ENCODE measurements at places on chromosomes 5 and 9.

- DNase-seq: peak; percentile 77
These were observed 15.5 kb downstream of the AKNA start for GRCh38 chr9:114371973-114372917.

GRCh38 chr5:35151146-35151920 lies 79.0 kb downstream of the PRLR start:
- no peak for DNase-seq

GRCh38 chr9:86181379-86182315 lies 77.8 kb downstream of the C9orf153 start:
- no peak for DNase-seq

DNA sequence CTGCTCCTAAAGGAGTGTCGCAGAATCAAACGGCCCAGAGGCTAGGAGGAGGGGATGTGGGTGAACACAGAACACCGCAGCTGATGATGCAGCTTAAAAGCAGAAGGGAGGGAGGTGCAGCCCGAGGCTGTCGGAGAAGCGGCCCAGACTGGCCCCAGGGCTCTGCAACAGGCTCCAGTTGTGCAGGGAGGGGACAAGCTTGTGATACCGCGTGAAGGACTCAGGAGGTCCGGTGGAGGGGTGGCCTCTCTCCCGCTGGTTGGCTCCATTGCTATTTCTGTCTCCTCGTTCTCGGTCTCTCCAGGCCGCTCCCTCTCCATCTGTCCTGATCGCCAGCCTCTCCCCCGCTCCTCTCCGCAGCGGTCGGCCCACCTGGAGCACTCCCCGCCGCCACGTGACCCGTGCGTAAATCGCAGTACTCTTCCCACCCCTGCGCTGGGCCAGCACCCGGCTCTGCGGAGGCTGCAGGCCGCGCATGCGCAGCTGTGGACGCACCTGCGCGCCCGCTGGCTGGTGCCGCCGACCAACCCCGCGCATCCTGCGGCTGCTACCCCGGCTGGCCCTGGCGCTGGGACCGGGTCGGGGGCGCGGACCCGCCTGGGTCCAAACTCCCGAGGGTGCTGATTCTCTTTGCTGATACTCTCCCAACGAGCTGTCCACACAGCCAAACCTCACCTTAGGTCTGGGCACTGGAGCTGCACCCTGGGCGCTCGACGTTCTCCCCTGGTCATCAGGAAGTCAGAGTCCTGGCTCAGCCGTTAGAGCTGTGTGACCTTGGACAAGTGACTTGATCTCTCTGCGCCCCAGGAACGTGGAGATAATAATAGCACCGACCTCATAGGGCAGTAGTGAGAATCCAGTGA lies 3.7 kb upstream of the STXBP1 start:
- DNase-seq: peak; percentile 94

GRCh38 chr9:35563791-35564197 lies 41.3 kb upstream of the TESK1 start:
- DNase-seq: peak; percentile 53

- no peak for DNase-seq
These were observed 121.2 kb downstream of the GCNT1 start for GRCh38 chr9:76580188-76580587.

- no peak for DNase-seq
These were observed 24.5 kb upstream of the DPYSL3 start for GRCh38 chr5:147534172-147534951.

DNA sequence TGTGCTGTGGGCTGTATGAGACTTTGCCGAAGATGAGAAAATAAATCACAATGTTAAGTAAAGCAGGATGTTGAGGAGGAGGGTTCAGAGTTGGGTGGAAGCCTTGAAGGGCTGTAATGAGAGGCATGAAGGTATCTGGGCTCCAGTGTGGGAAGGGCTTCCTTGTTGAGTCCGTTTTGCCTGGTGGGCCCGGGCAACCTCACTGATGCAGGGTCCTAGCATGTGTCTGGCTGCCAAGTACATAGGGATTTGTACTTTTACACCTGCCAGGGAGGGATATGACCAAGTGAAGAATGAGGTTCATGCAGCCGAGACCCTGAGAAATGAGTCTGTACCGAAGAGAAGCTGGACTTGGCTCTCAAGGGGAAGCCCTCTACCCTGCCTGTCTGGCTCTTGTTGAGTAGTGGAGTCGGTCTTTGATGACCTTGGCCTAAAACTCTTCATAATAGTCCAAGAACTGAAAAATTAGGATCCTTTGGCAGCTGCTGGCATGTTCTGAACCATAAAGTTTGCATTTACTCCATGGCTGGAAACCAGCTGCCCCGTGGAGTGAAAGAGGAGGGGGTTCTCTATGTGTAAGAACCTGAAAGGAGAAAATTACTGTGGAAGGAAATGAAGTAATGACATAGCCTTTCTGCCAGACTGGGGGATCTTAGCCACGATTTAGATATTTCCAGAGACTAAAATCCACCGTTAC lies 59.0 kb upstream of the DPYSL3 start:
- no peak for DNase-seq

- no peak for DNase-seq
These were observed 246.8 kb upstream of the TUT7 start for GRCh38 chr9:86600977-86601376.

Data from SK-N-SH (cell line).